ENCODE measurements at places on chromosomes 5 and 9.

DNA sequence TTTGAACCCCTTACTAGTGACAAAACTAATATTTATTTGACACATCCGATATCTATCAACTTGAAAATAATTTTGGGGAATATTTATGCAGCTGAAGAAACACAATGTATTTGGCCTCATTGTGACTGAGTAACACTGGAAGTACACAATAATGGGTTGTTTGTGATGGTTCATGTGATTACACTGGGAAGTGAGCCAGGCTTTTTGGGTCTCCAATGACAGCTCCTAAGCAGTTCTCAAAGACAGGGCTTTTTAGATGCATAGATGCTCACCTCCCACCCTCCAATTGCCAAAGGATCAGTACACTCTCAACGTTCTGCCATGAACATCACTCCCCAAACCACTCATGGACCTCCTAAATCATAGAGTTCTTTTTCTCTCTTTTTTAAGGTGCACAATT lies 170.0 kb downstream of the SLC24A2 start:
- no peak for DNase-seq

GRCh38 chr9:16683326-16683725 lies 187.1 kb downstream of the BNC2 start:
- no peak for DNase-seq

DNA sequence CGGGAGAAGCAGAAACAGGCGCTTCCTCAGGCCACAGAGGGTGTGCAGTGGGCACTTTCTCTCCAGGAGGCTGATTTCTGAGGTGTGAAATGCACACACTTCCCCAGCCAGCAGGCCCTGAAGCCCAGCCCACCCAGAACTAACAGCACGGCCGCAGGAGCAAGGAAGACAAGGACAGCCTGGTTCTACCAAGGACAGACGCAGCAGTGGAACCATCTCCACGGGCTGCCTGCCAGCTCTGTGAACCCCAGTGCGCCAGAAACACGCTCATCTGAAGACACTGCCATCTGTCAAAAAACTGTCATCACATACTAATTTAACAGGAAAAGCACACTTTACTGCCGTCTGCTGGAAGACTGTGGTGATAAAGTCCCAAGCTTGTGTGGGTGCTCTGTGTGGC lies 40.7 kb downstream of the MAPK9 start:
- no peak for DNase-seq

GRCh38 chr5:131786036-131786435 lies 10.8 kb downstream of the FNIP1 start:
- DNase-seq = no peak

Data from stimulated activated CD8-positive, alpha-beta memory T cell treated with anti-CD3 and anti-CD28 coated beads, Interleukin-15, amount 100 ng/mL, for 24 hours (primary cell).